GM04504 (cell line): ENCODE measurements at places on chromosomes 4 and X.
A peak's percentile ranks its signal among the peaks of the same experiment; 100 is the strongest.

GRCh38 chr4:57018980-57019379, 40.3 kb downstream of the POLR2B start:
- DNase-seq: no peak

DNA sequence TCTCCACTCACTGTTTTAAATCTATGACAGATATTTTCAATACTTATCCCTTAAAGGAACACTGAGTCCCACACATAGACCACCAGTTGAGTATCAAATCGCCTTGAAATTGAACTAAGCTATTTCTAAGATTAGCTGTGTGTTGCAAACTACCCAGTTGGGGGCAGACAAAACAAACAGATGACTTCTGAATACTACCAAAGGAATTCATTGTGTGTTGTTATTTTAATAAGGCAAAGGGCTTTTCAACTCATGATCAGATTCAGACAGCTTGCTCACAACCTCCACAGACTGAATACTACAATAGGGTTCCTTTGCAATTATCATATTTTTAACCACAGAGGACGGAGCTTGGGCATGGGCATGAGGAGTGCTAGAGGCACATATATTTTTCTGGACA, 283.0 kb upstream of the GPC4 start:
- DNase-seq: no peak

DNA sequence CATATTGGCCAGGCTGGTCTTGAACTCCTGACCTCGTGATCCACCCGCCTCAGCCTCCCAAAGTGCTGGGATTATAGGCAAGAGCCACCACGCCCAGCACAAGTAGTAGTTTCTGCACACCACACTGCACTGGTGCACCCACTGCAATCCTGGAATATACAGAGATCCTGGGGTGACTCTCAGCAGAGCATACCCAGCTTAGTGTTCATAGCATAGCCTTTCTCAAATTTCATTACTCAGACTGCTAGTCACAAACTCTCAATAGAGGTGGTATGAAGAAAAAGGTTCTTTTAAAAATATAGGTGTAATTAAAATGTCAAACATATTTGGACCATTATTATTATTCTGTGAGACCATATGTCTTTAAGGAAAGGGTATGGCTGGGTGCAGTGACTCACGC, 6.2 kb upstream of the ARHGAP10 start:
- DNase-seq: no peak

GRCh38 chrX:139304471-139304870, 226.1 kb upstream of the F9 start:
- DNase-seq: no peak

DNA sequence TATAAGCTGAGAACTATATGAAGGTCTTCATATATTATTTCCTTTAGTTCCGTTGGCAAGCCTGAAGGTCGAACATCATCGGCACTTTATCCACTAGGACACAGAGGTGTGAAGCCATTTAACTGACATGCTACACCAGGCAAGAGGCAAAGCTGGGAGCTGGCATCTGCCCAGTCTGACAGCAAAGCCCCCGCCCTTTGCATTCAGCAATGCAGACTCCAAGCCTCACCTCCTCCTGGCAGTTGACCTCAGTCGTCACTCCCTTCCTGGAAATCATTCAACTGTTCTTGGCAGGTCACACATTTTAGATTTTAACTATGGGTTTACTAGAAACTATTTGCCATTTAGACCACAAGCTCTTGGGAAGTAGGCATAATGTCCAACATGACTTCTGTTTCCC, 135.8 kb upstream of the FRG1 start:
- DNase-seq: no peak

DNA sequence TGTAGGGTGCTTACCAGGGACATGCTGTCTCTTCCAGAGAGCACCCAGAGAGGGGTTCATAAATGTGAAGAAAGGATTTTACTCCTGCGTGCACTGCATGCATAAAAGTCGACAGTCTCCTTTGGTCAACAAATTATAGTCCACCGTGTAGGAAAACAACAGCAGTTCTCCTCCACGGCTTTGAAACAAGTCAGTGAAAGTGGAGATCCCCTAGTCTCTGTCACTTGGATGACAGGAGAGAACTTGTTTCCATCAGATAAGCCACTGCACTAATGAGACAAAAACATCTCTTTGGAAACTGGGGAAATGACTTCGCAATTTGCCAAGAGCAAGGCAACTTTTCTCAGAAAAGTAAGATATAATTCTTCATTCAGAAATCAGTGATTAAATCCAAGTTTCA, 9.7 kb downstream of the UNC5C start:
- no peak for DNase-seq

GRCh38 chr4:78336093-78336943, 215.3 kb upstream of the ANXA3 start:
- DNase-seq: no peak

DNA sequence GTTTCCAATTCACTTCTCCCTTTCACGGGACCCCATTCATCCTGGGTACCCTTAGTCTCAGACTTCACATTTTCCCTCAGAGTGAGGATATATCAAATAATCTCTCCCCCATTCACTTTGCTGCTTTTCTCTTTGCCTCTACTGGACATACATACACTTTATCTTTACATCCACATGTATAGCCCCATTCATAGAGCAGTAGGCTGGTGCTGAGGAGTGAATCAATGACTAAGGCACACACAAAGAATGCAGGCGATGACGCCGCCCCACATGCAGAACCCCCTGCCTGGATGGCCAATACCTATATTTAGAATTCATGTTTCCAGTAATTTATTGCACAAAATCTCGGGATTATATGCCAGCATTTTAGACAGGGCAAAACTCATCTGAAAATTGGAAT, 554.3 kb upstream of the TENM3 start:
- no peak for DNase-seq

- DNase-seq: no peak
Observed at GRCh38 chr4:40331961-40332360, 3.2 kb upstream of the CHRNA9 start.

GRCh38 chr4:762211-763190, 56.9 kb downstream of the PCGF3 start:
- no peak for DNase-seq

DNA sequence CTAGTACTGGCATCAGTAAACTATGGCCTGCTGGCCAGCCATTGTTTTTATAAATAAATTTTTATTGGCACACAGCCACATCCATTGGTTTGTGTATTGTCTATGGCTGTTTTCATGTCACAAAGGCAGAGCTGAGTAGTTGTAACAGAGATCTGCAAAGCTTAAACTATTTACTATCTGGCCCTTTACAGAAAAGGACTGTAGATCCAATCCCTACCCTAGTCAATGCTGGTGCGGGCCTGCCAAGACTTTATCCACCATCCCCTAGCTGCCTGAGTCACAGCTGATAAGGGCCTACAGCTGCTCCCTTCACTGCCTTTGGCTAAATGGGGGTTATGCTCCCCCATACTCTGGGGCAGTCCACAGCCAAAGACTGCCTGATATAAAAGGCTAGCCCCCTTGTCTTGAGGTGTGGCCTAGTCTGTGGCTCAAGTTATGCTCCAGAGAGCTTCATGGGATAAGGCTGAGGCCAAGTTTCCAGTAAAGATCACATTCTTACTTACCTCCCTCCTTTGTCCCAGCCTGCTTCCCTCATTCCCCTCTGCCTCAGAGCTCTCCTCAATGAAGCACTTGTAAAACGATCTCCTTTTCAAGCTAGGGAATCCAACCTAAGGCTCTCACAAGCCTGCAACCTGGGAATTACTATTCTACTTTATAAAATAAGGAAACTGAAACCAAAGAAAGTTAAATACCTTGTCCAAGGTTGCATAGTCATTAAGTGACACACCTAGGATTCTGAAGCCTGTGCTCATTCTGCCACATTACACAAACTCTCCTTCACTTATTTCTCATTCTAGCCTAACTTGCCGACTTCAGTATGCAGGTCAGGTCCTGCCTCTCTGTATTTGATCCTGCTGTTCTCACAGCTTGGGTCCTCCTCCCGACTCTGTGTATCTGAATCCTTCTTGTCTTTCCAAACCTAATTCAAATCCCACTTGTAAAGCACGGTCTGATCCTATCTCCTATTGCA, 20.7 kb downstream of the ACE2 start:
- DNase-seq: no peak

DNA sequence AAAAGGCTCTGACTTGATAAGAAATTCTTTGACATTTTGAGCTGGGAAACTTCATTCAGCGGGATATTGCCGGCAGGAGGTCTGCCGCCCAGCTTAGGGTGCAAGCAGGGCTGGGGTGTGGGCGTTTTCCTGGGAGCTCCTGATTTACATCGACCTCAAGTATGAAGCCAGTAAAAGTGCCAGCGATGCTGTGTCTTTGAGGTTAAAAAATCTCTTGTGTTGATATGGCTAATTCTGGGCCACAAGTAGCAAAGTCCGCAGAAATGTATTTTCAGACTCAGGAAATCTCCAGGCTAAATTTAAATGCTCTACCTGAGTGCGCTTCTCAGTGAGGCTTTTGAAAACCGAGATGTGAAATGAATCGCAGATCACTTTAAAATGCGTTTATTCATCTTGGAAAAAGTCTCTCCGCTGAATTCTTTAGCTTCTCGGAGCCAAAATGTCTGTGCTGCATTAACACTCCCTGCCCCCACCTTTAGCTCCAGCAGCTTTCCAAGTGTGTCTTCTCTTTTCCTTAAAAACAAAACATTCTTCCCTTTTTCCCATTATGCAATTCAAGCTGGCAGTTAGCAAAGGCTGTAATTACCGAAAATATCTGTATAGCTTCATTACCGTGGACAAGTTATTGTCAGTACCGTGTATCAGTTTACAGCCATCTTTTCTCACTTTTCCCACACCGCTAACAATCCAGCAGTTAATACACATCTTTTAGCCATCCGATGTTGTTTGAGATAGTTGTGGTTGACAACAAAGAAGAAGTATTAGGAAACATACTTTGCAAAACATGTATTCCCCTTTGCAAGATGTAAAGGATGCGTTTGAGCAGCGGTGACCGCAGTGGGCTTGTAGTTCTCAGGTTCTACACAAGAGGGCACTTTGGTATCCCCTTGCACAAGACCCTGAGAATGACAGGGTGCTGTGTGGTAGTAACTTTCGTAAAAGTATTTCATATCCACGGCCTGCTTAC, 136.0 kb upstream of the STX18 start:
- peak; percentile 71 for DNase-seq
